Aorta (tissue), 5 donors: ENCODE measurements at places on chromosomes 6 and 20. TPM values are rescaled to one million over a fixed set of nuclear protein-coding genes. Genes with fewer than 3 reads are reported as not detected.

DNA sequence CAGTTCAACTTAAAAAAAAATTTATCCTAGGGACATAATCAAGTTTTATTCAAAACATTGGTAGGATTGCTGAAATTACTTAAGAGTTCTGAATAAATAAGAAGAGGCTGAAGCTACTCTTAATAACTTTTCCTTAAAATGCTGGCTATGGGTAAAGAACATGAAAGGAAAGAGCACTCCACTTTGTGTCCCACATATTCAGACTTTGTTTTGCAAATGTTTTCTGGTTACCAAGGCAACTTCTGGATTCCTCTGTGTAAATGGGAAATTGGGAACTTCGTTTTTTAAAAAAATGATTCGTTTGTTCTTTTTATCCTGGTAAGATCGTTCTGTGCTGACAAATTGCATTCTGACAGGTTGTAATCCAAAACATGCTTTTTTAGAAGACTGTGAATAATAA, 115.0 kb downstream of the KIF6 start:
- H3K4me3 ChIP-seq, result no peak overlapping the region
- no peaks in the 10 kb centered on the region for H3K27me3 ChIP-seq
- no peak for DNase-seq
- H3K36me3 ChIP-seq, result no peaks in the 10 kb centered on the region
- H3K27ac ChIP-seq, result no peak overlapping the region
- peaks cover 3% of the 10 kb centered on the region for H3K4me1 ChIP-seq

GRCh38 chr6:22513667-22514066, 55.7 kb upstream of the HDGFL1 start:
- no peaks in the 10 kb centered on the region for H3K36me3 ChIP-seq
- H3K27ac ChIP-seq, result no peak overlapping the region
- no peak overlapping the region for H3K4me3 ChIP-seq
- no peaks in the 10 kb centered on the region for H3K4me1 ChIP-seq

- H3K4me1 ChIP-seq, result no peaks in the 10 kb centered on the region
- H3K4me3 ChIP-seq, result no peak overlapping the region
- DNase-seq, result no peak
- H3K36me3 ChIP-seq, result no peaks in the 10 kb centered on the region
- no peak overlapping the region for H3K27ac ChIP-seq
Measured at GRCh38 chr6:41577356-41578216, 31.4 kb downstream of the FOXP4 start.

DNA sequence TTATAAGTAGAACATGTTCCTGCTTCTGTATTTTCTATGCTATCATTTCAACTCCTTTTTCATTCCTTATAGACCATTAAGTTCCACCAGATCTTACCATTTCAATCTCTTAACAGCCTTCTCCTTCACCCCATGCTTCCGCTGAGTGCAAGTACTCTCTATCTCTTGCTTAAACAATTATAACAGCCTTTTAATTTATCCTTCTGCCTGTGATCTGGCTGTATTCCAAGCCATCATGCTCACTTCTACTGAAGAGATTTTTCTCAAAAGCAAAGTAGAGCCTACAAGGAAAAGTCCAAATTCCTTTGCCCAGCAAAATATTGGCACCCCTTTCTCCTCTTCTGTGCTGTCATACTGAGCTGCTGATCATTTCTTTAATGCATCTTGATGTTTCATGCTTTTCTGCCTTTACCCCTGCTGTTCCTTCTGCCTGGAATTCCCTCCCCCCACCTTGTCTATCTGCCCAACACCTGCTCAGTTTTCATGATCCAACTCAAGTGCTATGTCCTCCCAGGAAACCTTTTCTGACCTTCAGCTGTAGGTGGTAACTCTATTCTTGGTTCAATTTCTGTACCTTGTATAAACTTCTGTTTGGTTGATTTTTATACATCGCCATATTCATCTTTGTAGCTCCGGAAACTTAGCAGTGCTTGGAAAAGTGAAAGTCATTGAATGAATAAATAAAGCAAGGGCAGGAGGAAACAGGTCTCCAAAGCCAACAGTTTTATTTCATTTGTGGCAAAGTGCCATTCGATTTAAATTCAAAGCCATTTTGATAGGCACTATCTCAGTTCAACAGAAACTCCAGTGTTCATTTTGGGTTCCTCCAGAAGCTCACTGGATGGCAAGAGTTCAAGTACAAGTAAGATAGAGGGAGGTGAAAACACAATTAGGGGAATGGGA, 10.5 kb upstream of the BMP2 start:
- no peak overlapping the region for H3K27ac ChIP-seq
- no peak overlapping the region for H3K4me3 ChIP-seq
- no peaks in the 10 kb centered on the region for H3K36me3 ChIP-seq

The LAMP5 gene
- polyA plus RNA-seq, result 0.75 TPM
